ENCODE measurements at places on chromosomes 13 and 19. TPM values are rescaled to one million over a fixed set of nuclear protein-coding genes. Genes with fewer than 3 reads are reported as not detected.

DNA sequence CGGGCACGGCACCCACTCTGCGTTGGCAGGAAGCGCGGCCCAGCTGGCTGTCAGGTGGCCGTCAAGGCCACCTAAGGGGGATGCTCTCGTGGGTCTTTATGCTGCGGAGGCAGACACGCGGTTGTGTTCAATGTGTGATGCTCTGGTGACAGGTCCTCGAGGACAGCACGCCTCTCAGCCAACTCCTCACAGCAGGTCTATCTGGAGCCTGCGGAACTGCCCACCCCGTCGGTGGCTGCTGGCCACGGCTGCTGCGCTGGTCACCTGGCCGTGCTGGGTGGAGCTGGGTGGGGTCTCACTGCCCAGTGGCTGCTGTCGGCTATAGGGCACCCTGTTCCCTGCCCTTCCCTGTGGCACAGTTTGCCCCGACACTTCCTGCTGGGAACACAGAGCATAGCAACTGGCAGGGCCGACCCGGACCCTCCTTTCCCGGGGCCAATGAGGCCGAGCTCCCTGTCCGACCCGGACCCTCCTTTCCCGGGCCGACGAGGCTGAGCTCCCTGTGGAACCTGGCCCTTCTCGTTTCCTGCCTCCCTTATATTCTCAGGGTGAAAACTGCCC lies 14.3 kb upstream of the F7 start:
- no peak for DNase-seq

DNA sequence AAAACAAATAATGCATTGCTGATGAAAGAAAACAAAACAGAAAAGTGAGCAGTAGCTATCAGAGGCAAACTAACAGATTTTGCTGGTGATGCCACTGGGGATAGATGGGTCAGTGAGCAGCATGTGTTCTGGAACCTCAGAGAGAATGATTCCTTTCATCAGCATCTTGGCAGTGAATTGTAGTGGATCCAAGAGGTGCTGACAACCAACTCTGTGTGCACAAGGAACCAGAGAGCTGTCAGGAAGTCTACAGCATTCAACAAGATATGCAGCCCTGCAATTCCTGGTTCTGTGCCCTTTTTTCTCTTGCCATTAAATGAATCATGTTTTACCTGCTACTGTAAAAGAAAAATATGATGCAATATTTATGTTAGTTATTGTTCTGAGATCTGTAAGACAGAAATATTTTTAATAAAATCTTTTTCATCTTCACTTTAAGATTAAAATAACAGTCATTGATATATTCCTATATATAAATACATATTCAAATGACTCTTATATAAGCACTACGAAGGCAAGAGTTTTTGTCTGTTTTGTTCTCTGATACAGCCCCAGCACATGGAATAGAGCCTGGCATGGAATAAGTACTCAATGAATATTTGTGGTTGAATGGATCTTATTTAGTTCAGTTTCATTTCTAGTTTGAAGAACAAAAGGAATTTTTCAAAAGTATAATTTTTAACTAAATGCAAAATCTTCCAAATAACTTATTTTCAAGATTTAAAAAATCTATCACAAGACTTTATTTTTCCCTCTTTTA lies 80.8 kb downstream of the FREM2 start:
- no peak for DNase-seq

DNA sequence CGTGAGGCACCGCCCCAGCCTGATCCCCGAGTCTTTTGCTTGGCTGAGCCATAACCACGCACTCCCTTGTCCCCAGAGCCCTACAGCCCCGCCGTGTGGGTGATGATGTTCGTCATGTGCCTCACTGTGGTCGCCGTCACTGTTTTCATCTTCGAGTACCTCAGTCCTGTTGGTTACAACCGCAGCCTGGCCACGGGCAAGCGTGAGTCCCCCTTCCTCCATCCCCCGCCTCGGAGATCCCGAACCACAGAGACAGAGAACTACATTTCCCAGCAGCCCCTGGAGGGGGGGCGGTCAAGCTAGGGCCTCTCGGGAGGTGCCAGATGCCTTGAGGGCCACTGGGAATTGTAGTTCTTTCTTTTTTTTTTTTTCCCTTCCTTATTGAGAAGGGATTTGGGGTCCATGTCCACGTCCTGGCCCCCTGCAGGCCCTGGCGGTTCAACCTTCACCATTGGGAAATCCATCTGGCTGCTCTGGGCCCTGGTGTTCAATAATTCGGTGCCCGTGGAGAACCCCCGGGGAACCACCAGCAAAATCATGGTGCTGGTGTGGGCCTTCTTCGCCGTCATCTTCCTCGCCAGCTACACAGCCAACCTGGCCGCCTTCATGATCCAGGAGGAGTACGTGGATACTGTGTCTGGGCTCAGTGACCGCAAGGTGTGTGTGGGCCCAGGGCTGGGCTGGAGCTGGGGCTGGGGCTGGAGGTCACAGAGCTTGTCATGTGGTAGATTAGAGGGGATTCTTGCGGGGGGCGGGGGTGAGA lies 25.9 kb downstream of the GRIN2D start:
- DNase-seq, result no peak

Gene SLITRK1
- total RNA-seq, result not detected

Gene MYBPC2
- 0.16 TPM for total RNA-seq

GRCh38 chr13:106702505-106702904 lies 134.6 kb upstream of the ARGLU1 start:
- DNase-seq, result no peak

Gene SHD
- not detected for total RNA-seq

Gene CDX2
- 34.6 TPM for total RNA-seq

Gene IL4I1
- 0.60 TPM for total RNA-seq

- peak; percentile 30 for DNase-seq
Observed at GRCh38 chr13:109568339-109568818, 218.0 kb downstream of the IRS2 start.

- DNase-seq, result peak; percentile 81
Observed at GRCh38 chr19:11560404-11561051, 1.5 kb upstream of the ELOF1 start.

- no peak for DNase-seq
Observed at GRCh38 chr19:40803857-40804782, 5.1 kb downstream of the EGLN2 start.

- no peak for DNase-seq
Observed at GRCh38 chr13:73751290-73751689, 382.9 kb downstream of the KLF12 start.

GRCh38 chr13:44307844-44308243 lies 65.8 kb upstream of the SERP2 start:
- no peak for DNase-seq

GRCh38 chr13:44273991-44274770 lies 99.4 kb upstream of the SERP2 start:
- peak; percentile 34 for DNase-seq

- DNase-seq, result no peak
Observed at GRCh38 chr13:46855166-46855565, 41.7 kb downstream of the HTR2A start.

GRCh38 chr13:31274390-31274789 lies 74.6 kb downstream of the B3GLCT start:
- no peak for DNase-seq
